Cardiac ventricle fibroblast (primary cell): ENCODE measurements at places on chromosomes 12 and 14. TPM values are rescaled to one million over a fixed set of nuclear protein-coding genes. Genes with fewer than 3 reads are reported as not detected.

ZDHHC22 gene
- not detected in 2 replicates for total RNA-seq

PTPRQ gene
- total RNA-seq: 0.06 and 0.10 TPM in 2 replicates

TMEM179 gene
- total RNA-seq: not detected in 2 replicates

PLD4 gene
- total RNA-seq: 0.05 TPM in 1 of 2 replicates, not detected in the other
